ENCODE measurements at places on chromosomes 2 and 18. TPM values are rescaled to one million over a fixed set of nuclear protein-coding genes. Genes with fewer than 3 reads are reported as not detected.

The TBC1D8 gene
- total RNA-seq: 13.4 TPM

The GRB14 gene
- 0.88 TPM for total RNA-seq

The YWHAQ gene
- 242 TPM for total RNA-seq

The CXCR4 gene
- under 0.01 TPM for total RNA-seq

The COL4A3 gene
- not detected for total RNA-seq

The VIT gene
- total RNA-seq: 31.1 TPM

The ALLC gene
- not detected for total RNA-seq

The CYP27A1 gene
- 25.0 TPM for total RNA-seq

DNA sequence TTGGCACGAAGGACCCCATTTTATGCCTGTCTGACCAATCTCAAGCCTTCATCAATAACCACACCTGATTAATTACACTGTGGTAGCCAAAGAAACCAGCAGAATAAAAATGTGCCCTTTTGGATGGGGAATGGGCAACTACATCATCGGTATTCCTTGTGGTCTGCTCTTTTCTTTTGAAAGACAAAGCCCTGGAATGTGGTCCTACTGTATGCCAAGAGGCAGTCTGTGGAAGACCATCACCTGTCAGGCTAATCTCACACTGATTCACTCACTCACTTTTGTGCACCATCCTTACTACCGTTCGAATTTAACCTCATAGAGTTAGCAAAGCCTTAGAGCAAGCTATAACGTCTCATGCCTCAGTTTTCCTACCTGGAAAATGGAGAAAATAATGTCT lies 275.2 kb upstream of the LRRTM1 start:
- no peaks in the 10 kb centered on the region for H3K27me3 ChIP-seq
- H3K27ac ChIP-seq: no peak overlapping the region
- no peaks in the 10 kb centered on the region for H3K4me1 ChIP-seq
- no peaks in the 10 kb centered on the region for H3K36me3 ChIP-seq
- DNase-seq: no peak

DNA sequence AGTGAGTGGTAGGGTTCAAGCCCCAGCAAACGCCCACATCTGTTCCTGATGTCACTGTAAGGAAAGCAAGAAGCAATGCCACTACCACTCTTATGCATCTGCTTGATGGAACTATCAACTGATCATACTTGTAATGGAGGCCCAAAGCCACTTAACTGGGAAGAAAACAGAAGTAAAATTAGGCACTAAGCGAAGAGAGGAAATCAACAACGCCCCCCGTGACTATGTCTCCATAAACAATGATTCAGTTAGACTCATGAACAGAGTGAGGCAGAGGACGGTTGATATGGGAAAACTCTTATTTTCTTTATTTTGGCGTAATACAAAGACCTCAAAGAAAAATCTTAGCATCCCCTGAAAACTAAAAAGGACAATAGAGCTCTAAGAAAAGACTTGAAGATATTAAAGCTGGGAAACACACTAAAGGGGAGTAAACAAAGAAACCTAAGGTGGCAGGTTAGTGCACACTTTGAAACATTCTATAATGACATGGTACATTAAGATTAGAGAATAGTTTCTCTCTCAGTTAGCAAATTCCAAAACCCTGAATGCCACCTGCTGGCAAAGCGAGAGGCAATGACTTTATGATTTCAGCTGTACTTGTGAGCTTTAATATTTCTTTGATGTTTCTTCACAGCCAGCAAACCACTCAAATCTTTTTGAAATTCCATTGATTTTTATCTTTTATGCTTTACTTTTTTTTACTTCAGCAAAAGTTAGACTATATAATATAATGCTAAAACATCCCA lies 86.5 kb downstream of the LRP2 start:
- no peak overlapping the region for H3K4me3 ChIP-seq
- DNase-seq: no peak
- no peaks in the 10 kb centered on the region for H3K27me3 ChIP-seq
- H3K4me1 ChIP-seq: no peaks in the 10 kb centered on the region
- no peaks in the 10 kb centered on the region for H3K36me3 ChIP-seq

- no peak overlapping the region for H3K27ac ChIP-seq
- H3K4me1 ChIP-seq: peaks cover 25% of the 10 kb centered on the region
- no peaks in the 10 kb centered on the region for H3K27me3 ChIP-seq
- no peak for DNase-seq
- peaks cover 3% of the 10 kb centered on the region for H3K36me3 ChIP-seq
Observed at GRCh38 chr2:200349868-200350267, 43.4 kb downstream of the SPATS2L start.

DNA sequence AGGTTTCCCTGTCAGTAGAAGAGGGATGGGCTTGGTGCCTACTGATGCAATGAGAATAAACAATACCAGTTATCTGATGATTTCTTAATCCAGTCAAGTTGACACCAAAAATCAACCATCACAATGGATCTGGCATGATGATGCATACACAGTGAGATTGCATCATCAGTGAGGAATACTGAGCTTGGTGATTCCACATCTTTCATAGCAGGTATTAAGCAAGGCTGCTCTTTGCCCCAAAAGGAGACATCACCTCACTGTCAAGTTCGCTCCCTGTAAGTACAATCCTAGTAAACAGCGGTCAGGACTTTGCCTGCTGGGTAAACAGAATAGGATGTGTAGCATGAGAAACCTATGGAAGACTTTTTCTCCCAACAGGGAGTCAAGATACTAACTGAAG lies 282.7 kb upstream of the CDH2 start:
- H3K4me3 ChIP-seq: no peak overlapping the region
- H3K36me3 ChIP-seq: no peaks in the 10 kb centered on the region
- H3K27ac ChIP-seq: no peak overlapping the region
- H3K27me3 ChIP-seq: no peaks in the 10 kb centered on the region
- H3K4me1 ChIP-seq: no peaks in the 10 kb centered on the region
- no peak for DNase-seq

GRCh38 chr2:175836361-175836760 lies 165.7 kb downstream of the LNPK start:
- no peak for DNase-seq
- H3K4me3 ChIP-seq: no peak overlapping the region
- H3K27ac ChIP-seq: no peak overlapping the region
- no peaks in the 10 kb centered on the region for H3K27me3 ChIP-seq
- H3K4me1 ChIP-seq: peaks cover 4% of the 10 kb centered on the region

- H3K36me3 ChIP-seq: no peaks in the 10 kb centered on the region
- H3K27ac ChIP-seq: no peak overlapping the region
- H3K4me1 ChIP-seq: no peaks in the 10 kb centered on the region
- H3K27me3 ChIP-seq: no peaks in the 10 kb centered on the region
- peak; percentile 31 for DNase-seq
- no peak overlapping the region for H3K4me3 ChIP-seq
Observed at GRCh38 chr2:17104454-17104853, 413.8 kb downstream of the RAD51AP2 start.

DNA sequence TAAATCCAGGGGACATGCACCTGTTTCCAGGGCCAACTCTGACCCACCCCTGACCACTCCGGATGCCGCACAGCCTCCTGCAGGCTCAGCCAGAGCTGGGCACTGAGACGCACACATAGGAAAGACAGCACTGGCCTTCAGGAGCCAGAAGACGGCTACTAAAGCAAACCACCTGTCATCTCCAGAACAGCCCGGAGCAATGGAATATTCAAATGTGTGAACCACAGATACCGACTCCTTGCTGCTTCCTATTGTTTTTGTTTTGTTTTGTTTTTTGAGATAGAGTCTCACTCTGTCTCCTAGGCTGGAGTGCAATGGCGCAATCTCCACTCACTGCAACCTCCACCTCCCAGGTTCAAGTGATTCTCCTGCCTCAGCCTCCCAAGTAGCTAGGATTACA lies 94.0 kb downstream of the LAMA1 start:
- H3K4me3 ChIP-seq: no peak overlapping the region
- no peak overlapping the region for H3K27ac ChIP-seq
- H3K36me3 ChIP-seq: no peaks in the 10 kb centered on the region

DNA sequence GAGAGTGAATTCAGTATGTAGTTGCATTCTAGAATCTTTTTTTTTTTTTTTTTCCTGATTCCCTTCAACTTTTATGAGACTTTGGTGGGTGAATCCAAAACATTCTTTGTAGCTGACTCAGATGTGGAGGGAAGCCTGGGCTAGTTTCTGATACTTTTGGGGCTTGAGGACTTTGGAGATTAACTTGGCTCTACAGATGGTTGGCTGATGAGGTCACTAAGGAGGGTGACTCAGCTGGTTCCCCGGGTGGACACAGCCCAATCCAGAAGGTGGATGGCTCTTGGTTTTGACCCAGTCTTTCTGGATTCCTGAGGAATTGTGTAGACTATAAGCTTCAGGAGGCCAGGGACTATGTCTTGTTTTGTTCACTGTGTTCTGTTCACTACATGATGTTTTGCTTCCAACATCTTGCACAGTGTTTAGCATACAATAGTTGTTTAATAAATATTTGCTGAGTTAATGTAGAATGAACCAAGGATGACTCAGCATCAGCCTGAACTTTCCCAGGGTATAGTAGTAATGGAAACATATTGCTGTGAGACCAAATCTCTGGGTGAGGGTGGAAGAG lies 30.5 kb downstream of the LAMA3 start:
- no peaks in the 10 kb centered on the region for H3K27me3 ChIP-seq
- no peaks in the 10 kb centered on the region for H3K36me3 ChIP-seq
- no peak overlapping the region for H3K4me3 ChIP-seq
- H3K4me1 ChIP-seq: peaks cover 54% of the 10 kb centered on the region
- H3K27ac ChIP-seq: peak overlapping the region; percentile 98

- no peaks in the 10 kb centered on the region for H3K36me3 ChIP-seq
- DNase-seq: peak; percentile 83
- H3K4me3 ChIP-seq: peak overlapping the region; percentile 53
- H3K27ac ChIP-seq: no peak overlapping the region
- peaks cover 63% of the 10 kb centered on the region for H3K27me3 ChIP-seq
Observed at GRCh38 chr2:44954447-44954888, 13.0 kb downstream of the SIX3 start.

GRCh38 chr2:239047420-239047819 lies 199.5 kb downstream of the TWIST2 start:
- no peaks in the 10 kb centered on the region for H3K36me3 ChIP-seq
- H3K27ac ChIP-seq: no peak overlapping the region
- H3K4me1 ChIP-seq: no peaks in the 10 kb centered on the region
- DNase-seq: no peak

DNA sequence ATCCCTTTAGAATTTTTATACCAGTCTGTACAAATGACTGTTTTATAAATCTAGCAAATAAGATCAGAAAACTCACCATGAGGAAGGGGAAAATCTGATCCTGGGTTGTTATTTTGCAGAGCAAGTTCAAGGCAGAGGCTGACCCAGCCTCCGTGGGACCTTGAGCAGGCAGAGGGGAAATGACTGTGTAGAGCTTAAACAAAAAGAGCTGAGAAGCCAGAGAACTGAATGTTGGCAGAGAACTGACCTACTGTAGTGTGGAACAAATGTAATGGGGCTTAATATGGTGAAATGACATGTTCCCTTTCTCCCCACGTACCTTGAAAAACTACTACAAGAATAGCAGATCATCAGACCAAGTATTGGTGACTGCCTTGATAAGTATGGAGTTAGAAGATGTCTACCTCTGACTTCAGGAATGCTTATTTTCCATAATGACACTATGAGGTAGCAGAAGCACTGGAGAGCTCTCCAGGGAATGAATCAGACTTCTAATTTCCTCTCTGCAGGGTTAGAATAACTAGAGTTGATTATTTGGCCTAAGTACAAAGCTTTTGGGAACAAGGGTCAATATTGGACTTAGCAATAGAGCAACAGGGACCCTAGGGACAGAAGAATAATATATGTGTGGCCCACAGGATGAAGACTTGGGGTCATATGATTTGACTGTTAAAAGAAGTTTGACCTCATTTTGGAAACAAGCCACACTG lies 304.4 kb downstream of the CCDC178 start:
- no peaks in the 10 kb centered on the region for H3K36me3 ChIP-seq
- no peaks in the 10 kb centered on the region for H3K27me3 ChIP-seq
- no peaks in the 10 kb centered on the region for H3K4me1 ChIP-seq
- DNase-seq: no peak

- H3K4me1 ChIP-seq: no peaks in the 10 kb centered on the region
- no peak for DNase-seq
- no peak overlapping the region for H3K27ac ChIP-seq
- H3K27me3 ChIP-seq: no peaks in the 10 kb centered on the region
- H3K36me3 ChIP-seq: no peaks in the 10 kb centered on the region
Observed at GRCh38 chr2:3101016-3101942, 276.3 kb downstream of the EIPR1 start.

- no peak overlapping the region for H3K27ac ChIP-seq
- no peak overlapping the region for H3K4me3 ChIP-seq
- H3K36me3 ChIP-seq: no peaks in the 10 kb centered on the region
Observed at GRCh38 chr18:74861154-74861553, 263.5 kb downstream of the ZNF407 start.

GRCh38 chr2:123915380-123915779 lies 109.7 kb upstream of the CNTNAP5 start:
- H3K4me3 ChIP-seq: no peak overlapping the region
- H3K27me3 ChIP-seq: no peaks in the 10 kb centered on the region
- H3K27ac ChIP-seq: no peak overlapping the region
- DNase-seq: no peak
- no peaks in the 10 kb centered on the region for H3K36me3 ChIP-seq

DNA sequence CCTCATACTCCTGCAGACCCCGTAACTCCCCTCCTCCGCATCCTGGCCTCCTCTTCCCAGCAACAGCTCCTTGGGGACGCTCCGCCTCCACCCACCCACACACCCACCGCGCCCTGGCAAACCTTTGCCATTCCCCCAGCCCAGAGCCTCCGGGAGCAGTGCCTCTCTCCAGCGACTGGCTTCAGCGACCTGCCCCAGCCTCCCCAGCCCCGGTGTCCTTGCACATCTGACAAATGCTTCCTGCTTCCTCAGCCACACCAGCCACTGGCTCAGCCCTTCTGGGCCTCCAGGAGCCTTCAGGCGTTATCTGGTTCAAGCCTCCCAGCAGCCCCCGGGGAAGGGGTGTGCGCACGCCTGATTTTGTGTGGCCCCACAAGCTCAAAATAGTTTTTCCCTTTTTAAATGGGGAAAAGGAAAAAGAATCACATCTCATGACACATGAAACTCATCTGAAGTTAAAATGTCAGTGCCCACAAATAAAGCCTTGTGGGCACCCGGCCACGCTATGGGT lies 14.2 kb downstream of the ESPNL start:
- H3K4me1 ChIP-seq: peaks cover 7% of the 10 kb centered on the region
- no peak overlapping the region for H3K27ac ChIP-seq
- H3K36me3 ChIP-seq: no peaks in the 10 kb centered on the region
- DNase-seq: peak; percentile 68
- H3K27me3 ChIP-seq: peaks cover under 1% of the 10 kb centered on the region
- no peak overlapping the region for H3K4me3 ChIP-seq

DNA sequence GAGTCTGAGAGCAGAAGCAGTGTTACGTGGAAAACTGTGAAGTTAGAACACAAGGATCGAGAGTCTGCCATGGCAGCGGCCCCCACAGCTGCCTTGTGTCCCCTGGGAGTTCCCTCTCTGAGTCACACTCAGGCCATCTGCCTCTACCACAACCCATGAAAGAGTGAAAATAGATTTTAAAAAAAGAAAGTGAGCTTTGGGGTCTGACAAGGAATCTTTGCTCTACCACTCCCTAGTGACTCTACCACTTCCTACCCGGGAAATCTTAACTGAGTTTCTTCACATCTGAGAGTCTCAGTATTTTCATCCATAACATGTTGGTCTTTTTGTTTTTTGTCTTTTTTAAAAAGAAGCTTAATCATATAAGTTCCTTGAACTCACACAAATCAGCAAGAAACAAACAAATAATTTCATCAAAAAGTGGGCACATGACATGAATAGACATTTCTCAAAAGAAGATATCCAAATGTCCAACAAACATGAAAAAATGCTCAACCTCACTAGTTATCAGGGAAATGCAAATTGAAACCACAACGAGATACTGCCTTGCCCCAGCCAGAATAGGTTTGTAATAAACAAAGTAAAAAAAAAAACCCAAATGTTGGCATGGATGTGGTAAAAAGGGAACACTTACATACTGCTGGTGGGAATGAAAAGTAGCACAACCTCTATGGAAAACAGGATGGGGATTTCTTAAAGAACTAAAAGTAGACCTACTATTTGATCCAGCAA lies 2.4 kb upstream of the MSGN1 start:
- H3K27ac ChIP-seq: peak overlapping the region; percentile 63
- H3K36me3 ChIP-seq: no peaks in the 10 kb centered on the region
- H3K27me3 ChIP-seq: no peaks in the 10 kb centered on the region
- peak; percentile 87 for DNase-seq
- H3K4me1 ChIP-seq: peaks cover 18% of the 10 kb centered on the region
